ENCODE measurements at places on chromosomes 7 and 10.

- no peak for DNase-seq
These were observed 18.7 kb downstream of the NFE2L3 start for GRCh38 chr7:26170663-26171062.

GRCh38 chr10:5975641-5976473, 1.5 kb downstream of the IL15RA start:
- DNase-seq: peak; percentile 48

DNA sequence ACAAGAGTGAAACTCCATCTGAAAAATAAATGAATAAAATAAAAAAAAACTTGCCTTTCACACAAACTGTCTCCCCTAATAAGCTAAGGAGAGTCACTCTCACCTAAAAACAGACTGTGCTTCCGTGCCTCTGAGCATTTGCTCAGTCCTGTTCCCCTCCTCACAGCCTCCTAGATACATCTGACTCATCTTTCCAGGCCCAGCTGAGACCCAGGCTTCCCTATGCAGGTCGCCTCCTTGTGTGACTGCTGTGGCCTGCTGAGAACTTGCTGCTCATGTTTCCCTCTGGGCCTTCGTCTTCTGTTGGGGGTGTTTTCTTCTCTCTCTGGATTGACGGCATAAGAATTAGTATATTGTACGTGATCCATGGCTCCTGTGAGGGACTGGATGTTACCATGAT, 777.7 kb downstream of the LRMDA start:
- DNase-seq: no peak

- DNase-seq: no peak
These were observed 323.1 kb downstream of the TFEC start for GRCh38 chr7:115707258-115708012.

GRCh38 chr7:95246831-95247370, 77.4 kb downstream of the PON1 start:
- no peak for DNase-seq

DNA sequence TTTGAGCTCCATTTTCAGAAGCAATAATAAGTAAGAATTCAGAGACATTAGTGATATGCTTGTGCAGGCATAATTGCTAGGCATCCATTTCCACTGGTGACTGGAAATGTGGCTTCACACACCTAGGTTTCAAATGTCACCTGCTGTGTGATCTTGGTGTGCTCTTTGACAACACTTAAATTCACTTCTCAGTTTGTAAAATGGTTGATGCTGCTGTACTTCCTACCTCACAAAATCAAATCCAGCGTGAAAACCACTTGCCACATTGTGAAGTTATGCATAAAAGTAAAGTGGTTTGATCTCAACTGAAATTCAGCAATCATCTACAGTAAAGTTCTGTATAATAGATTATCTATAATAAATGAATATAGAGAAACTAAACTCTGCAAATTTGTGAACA, 82.4 kb downstream of the APBB1IP start:
- DNase-seq: no peak

DNA sequence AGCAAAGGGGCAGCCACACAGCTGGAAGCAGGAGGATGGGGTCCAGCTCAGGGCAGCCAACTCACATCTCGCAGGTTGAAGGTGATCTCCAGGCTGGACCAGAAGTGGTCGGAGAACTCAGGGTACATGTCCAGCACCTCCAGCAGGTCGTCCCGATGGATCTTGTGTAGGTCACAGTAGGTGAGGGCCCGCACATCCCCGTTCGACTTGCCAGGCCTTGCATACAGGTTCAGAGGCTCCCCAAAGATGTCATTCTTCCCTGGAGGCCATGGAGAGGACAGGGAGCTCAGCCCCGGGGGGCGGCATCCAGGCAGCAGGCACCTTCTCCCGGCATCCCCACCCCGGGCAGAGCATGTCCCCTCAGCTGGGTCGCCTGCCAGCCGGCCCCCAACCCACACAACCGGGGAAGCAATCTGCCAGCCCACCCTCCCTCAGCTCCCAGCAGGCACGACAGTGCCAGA, 29.3 kb downstream of the KCNH2 start:
- no peak for DNase-seq

- DNase-seq: no peak
These were observed 47.4 kb downstream of the DCLRE1A start for GRCh38 chr10:113806503-113806902.

GRCh38 chr7:108093851-108094331, 36.3 kb downstream of the LAMB4 start:
- DNase-seq: no peak

DNA sequence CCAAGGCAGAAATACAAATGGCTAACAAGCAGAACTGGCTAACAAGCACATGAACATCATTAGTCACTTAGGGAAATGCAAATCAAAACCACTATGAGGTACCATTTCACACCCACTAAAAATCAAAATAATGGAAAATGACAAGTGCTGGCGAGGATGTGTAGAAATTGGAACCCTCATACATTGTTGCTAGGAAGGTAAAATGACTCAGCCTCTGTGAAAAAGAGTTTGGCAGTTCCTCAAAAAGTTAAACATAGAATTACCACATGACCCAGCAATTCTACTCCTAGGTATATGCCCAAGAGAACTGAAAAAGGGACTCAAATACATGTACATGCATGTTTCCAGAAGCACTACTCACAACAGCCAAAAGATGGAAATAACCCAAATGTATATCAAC, 52.8 kb upstream of the ANAPC16 start:
- no peak for DNase-seq

- no peak for DNase-seq
These were observed 44.1 kb downstream of the RALA start for GRCh38 chr7:39667341-39667923.

- DNase-seq: no peak
These were observed 24.5 kb upstream of the ZNF488 start for GRCh38 chr10:47408606-47409005.

DNA sequence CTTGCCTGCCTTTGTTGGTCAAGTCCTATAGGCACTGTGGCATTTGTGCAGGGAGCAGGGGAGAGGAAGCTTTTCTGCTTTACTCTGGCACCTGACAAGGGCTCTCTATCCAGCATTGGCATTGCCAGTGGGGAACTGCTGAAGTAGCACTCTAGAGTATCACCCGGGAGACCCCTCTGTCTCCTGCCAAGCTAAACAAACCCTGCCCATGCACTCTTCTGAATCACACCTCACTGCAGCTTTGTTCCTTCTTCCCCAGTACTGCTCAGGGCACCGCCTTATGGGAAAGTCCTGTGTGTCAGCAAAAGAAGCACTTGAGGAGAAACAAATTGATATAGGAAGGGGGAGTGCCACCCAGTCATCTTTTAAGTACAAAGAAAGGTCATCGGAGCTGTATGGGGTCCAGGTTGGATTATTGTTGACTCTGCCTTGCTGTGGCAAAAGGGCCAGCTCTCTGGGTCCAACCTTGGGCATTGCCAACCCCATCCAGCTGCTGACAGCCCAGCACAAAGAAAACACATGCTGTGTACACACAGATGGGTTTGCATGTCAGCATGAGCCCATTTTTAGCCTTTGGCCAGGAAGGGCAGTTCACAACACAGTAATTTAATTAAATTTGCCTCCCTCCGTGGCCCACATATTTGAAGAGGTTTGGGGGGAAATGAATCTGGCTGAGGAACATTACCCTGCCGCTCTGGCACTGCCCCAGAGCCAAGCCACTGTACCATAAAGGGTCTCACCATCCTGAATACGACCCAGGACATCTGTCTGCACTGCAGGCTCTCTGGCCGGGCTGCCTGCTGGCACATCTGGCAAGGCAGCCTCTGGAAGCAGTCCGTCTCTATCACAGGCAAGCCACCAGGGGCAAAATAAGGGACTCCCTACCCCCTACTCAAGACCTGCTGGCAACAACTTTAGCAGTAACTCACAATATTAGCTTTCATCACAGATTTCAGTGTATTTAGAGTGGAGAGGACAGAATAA, 13.1 kb downstream of the LRRC4 start:
- DNase-seq: no peak

- DNase-seq: no peak
These were observed 48.1 kb downstream of the RGS10 start for GRCh38 chr10:119494236-119495020.

DNA sequence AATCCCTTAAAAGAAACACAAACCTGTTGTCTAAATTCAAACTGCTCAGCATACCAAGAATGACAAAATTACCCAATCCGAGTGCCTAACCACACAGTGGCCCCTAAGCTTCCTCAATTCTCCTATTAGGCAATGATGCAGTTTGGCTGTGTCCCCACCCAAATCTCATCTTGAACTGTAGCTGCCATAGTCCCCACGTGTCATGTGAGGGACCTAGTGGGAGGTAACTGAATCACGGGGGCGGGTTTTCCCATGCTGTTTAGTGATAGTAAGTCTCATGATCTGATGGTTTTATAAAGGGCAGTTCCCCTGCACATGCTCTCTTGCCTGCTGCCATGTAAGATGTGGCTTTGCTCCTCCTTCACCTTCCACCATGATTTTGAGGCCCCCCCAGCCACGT, 21.9 kb downstream of the PSAP start:
- DNase-seq: no peak

DNA sequence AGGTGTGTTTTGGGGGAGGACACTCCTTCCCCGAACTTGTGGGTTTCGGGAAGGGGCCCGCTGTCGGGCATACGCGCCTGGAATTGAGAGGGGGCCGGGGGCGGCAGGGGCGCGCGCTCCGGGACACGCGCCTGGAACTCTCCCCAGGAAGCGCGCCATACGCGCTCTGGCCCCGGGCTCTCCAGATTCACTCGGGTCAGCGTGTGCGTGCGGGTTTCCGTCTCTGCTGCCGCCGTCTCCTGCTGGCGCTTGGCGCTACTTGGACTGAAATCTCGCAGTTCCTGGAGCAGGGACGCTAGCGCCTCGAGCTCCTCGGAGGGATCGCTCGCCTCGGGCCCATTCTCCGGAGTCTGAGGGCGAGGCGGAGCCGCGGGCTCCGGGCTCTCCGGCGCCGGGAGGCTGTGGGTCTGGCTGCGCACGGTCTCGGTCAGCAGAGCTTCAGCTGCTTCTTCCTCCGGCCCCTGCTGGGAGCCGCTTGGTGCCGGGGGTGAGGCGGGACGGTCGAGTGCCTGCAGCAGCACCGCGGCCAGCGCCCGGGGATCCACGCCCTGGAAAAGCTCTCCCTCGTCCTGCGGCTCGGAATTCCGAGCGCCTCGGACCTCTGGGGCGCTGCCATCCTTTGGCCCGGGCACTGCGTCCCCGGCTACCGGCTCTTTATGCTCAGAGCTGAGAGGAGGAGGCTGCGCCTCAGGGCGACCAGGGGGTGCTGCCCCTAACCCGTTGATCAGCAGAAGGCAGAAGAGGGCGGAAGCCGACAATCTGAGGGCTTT, 1.1 kb downstream of the VGF start:
- no peak for DNase-seq

DNA sequence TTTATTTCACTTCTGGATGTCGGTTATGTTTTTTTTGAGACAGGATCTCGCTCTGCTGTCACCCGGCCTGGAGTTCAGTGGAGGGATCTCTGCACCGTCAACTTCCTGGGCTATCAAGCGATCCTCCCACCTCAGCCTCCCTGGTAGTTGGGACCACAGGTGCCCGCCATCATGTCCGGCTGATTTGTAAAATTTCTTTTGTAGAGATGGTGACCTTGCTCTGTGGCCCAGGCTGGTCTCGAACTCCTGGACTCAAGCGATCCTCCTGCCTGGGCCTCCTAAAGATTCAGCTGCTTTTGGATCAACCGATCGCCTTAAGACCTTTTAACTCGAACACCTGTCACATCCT, 606 bp upstream of the RABGEF1 start:
- no peak for DNase-seq

DNA sequence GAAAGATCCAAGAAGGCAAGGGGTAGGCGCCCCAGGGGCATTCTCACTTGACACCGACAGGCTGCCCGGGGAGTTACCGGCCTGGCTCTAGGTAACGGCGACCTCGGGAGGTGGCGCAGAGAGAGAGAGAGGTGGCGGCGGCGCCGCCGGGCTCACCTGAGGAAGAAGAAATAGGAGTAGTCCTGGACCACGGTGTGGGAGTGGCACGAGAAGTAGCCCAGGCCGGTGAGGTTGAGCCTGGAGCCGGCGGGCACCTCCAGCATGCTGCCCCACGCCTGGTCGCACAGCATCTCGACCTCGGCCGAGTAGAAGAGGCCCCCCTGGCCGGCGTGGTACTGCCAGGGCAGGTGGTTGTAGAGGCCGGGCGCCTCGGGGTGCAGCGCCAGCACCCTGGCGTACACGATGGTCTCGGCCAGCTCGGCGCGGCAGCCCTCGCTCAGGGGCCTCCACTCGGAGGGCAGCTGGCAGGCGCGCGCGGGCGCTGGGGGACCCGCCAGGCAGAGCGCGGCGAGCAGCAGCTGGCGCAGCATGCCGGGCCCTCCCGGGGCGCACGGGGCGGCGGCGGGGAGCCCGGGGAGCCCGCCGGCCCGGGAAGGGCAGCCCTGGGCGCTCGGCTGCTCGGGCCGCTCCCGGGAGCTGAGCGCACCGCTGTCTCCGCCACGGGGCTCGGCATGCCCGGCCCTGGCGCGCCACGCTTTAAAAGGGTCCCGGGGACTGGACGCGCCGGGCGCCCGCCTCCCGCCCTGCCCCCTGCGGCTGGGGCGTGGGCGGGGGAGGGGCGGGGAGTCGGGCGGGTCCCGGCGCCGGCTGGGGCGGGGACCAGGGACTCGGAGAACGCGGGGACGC, at the start of gene CCDC3:
CCDC3 (minus strand) TSS at position 673 of the 846 bp plus-strand sequence; CDS start at position 530, 143 bp downstream.
- DNase-seq: peak; percentile 21

DNA sequence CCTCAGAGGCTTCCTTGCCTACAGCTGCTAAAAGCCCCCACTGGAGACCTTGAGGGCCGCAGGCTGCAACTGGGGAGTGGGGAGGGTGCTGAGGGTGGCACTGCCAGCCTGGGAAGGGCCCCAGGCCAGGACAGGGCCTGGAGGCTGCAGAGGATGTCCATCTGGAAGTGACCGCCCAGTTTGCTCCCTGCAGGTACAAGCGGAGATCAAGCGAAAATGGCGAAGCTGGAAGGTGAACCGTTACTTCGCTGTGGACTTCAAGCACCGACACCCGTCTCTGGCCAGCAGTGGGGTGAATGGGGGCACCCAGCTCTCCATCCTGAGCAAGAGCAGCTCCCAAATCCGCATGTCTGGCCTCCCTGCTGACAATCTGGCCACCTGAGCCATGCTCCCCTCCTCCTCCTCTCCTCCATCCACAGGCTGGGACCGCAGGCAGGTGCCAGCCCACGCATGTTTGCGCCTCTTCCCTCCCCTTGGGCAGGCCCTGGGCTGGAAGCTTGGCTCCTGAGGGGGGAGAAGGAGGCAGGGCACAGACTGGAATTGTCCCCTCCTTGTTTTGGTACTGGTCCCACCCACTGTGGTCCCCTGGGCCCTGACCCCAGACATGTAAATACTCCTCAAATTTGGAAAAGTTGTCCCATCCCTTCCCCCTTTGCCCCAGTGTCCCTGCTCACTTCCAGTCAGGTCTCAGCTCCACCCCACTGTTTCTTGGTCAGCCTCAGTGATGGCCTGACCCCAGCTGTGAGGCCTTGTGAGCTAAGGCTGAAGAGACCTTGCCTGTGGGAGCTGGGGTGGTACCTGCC, 54.4 kb downstream of the ADCYAP1R1 start:
- DNase-seq: no peak

GRCh38 chr7:134448356-134449229, 10.3 kb downstream of the AKR1B1 start:
- no peak for DNase-seq

DNA sequence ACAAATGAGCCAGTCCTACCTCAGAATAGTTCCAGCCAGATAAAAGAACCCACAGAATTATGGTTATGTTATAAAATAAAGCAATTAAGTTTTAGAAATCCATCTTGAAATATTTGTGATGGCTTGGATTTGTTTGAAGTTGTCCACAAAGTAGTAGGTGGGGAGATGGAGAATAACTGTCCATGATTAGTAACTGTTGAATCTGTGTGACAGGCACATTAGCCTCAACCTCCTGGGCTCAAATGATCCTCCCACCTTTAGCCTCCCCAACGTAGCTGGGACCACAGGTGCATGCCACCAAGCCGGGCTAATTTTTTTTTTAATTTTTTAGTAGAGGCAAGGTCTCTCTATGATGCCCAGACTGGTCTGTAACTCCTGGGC, 10.1 kb downstream of the HNRNPF start:
- no peak for DNase-seq

GRCh38 chr7:78264105-78264504, 465.5 kb downstream of the PHTF2 start:
- no peak for DNase-seq

All from activated T-cell treated with anti-CD3 and anti-CD28 coated beads for 48 hours (primary cell).